Stimulated activated CD8-positive, alpha-beta memory T cell treated with anti-CD3 and anti-CD28 coated beads, Interleukin-4, amount 100 ng/mL, for 24 hours (primary cell): ENCODE measurements at places on chromosomes 16 and 17.

GRCh38 chr16:21663889-21664647 lies at the start of gene OTOA:
OTOA (plus strand) TSS chr16:21663968; CDS start chr16:21678515, 14,547 bp downstream.
- no peak for DNase-seq

GRCh38 chr16:6615636-6616035 lies 717.0 kb upstream of the RBFOX1 start:
- DNase-seq: no peak

- no peak for DNase-seq
These were observed 26.8 kb downstream of the METTL16 start for GRCh38 chr17:2484876-2485275.

DNA sequence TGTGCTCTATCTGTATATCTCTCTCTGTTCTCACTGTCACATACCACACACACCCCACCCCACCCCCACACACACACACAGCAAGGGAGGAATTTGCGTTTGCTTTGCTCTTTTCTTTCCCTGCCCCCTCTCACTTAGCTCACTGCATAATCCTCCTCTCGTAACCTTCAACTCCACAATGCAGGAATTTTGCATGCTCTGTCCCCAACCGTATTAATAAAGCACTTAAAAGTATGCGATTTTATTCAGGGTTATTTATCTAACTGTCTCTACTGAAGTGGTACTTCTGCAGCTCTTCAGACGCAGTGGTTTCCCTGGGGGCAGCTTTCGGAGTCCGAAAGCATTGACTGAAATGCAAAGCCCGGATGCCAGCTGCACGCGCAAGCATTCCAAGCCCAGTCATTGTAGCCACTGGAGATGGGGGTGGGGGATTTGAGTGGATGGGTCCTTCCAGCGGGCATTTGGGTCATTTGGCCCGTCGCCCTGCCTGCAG lies 105.4 kb upstream of the RBFOX1 start:
- DNase-seq: no peak

DNA sequence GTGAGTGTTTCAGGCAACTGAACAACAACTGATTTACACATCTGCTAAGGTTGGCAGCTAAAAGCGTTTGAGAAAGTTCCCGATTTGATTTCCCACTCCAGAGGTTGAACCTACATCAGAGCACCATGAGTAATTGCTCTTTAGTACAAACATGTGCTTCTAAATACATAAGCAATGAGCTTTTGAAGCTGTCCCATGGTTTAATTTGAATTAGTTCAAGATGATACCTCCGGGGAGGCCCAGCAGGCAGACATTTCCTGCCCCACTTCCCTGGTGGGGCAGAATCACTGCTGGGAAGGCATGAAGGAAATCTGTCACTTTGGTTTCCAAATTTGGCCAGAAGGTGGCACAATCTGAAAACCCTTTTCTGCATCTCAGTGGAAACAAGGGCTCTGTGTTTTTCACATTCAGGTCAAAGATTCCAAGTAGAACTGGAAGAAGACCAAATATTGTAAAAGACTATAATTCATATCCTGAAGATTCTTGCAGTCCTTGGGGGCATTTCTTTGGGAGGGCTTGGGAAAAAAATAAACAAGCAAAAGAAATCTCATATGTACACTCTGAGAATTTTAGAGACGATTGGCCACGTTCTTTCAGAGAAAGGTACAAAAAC lies 176.2 kb upstream of the FAM20A start:
- DNase-seq: no peak

GRCh38 chr16:26889740-26890139 lies 177.0 kb upstream of the C16orf82 start:
- no peak for DNase-seq

- DNase-seq: no peak
These were observed 6.7 kb downstream of the NEK8 start for GRCh38 chr17:28735242-28735722.

DNA sequence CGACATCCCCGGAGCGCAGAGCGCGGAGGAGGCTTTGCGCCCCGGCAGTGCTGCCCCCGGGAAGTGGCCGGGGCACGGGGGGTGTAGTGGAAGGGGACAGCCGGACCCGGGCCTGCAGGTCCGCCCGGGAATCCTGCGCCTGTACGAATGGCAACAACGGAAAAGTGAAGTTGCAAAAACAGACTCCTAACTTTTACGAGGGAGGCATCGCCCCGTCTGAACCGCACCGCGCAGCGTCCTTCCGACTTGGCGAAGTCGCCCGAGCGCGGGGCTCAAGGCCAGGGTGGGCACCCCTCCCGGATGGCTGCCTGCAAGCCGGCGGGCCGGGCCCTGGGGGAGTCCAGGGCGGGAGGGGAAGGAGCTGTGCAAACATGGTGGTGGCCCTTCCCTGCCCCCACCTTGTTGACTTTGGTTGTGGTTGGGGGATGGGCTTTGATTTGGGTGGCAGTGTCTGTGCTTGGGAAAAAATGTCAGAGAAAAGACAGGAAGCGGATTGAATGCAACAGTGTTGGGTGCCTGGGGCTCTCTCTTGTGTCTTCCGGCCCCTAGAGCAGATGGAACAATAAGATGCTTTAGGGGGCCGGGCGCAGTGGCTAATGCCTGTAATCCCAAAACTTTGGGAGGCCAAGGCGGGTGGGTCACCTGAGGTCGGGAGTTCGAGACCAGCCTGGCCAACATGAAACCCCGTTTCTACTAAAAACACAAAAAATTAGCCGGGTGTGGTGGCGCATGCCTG lies 675 bp downstream of the RNF213 start:
- no peak for DNase-seq

- DNase-seq: no peak
These were observed 773 bp downstream of the SYNGR3 start for GRCh38 chr16:1990351-1991134.

- no peak for DNase-seq
These were observed 416 bp downstream of the METTL26 start for GRCh38 chr16:635573-636205.

GRCh38 chr16:89693931-89694783 lies 7.3 kb downstream of the SPATA2L start:
- DNase-seq: no peak

DNA sequence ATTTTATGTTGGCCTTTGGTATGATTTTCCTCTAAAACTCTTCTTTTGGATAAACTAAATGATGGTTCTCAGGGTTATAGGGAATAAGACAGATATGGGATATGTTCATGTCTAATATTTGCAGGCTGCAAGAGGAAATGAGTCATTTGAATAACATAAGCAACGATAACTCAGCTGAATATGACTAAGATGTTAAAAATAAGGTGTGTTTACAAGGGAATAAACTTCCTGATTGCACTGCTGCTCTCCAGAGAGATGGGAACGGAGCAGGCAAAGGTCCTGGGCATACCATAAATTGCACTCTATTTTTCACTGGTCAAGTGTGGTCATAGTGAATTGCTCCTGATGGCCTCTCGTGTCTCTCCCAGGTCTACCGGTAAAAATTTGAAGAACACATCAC lies 666.2 kb downstream of the TOX3 start:
- no peak for DNase-seq

DNA sequence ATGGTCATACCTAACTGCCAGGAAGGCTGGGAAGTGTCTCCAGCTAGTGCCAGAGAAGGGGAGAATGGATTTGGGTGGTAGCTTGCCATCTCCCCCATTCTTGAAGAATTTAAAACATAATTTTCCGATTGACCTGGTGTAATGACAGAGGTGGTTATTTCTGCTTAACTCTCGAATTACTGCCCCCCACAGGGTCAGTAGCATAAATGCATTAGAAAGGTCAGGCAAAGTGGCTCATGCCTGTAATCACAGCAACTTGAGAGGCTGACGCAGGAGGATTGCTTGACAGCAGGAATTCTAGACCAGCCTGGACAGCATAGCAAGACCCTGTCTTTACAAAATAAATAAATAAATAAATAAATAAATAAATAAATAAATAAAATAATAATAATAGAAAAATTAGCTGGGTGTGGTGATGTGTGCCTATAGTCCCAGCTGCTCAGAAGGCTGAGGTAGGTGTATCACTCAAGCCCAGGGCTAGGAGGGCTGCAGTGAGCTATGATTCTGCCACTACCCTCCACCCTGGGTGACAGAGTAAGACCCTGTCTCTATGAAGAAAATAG lies 27.5 kb downstream of the TMC7 start:
- no peak for DNase-seq

DNA sequence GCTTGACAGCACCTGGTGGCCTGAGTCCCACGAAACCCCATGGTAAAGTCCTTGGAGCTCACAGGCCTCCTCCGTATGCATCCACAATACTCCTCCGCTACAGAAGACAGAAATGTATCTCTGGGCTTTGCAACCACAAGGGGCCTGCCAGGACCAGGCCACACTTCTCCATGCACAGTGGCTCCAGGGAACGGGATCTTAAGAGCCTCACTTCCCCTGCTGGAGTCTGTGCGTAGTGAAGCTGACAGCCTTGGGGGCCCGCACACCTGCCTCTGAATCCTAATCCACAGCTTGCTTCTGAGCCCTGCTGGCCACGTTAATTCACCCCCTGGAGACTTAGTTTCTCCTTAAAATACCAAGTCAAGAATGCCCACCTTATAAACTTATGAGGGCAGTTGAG lies 125.7 kb downstream of the COPRS start:
- no peak for DNase-seq

- DNase-seq: no peak
These were observed 76.2 kb upstream of the KSR1 start for GRCh38 chr17:27379888-27380533.

DNA sequence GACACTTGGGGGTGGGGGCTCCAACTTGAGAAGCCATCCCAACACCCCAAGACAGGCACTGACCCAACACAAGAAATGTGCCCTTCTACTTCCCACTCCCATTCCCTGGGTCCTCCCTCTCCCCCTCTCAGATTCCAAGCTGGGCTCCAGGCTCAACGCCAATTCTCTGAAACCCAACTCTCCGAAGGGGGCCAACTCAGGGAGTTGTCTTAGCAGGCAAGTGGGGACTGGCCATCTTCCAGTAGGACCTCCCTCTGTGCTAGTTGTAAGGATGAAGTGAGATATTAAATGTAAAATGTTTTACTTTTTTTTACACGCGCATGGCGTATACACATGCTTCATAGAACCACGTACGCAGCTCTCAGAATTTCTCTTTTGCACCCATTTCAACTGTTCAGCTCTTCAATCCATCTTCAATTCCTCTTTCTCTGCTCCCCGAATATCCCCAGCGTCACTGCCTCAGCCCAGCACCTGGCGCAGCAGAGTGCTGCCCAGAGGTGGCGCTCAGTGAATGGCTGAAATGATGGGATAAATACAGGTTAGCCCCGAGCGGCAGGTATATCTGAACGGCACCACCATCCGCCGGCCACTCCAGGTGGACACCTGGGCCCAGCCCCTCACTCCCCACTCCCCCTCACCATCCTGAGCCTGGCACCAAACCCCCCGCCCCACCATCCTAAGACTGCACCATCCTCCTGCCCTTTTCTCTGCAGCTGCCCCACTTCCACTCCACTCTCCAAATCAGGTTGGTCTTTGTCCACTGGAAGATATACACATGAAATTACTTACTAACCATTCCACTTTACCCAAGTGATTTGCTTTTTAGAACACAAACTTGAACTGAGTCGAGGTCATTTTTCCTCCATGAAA lies 43.9 kb upstream of the TNRC6C start:
- no peak for DNase-seq

GRCh38 chr17:38559051-38559879 lies 46.5 kb downstream of the SRCIN1 start:
- peak; percentile 89 for DNase-seq

- DNase-seq: no peak
These were observed 10.9 kb downstream of the DYNC1LI2 start for GRCh38 chr16:66740533-66740932.

DNA sequence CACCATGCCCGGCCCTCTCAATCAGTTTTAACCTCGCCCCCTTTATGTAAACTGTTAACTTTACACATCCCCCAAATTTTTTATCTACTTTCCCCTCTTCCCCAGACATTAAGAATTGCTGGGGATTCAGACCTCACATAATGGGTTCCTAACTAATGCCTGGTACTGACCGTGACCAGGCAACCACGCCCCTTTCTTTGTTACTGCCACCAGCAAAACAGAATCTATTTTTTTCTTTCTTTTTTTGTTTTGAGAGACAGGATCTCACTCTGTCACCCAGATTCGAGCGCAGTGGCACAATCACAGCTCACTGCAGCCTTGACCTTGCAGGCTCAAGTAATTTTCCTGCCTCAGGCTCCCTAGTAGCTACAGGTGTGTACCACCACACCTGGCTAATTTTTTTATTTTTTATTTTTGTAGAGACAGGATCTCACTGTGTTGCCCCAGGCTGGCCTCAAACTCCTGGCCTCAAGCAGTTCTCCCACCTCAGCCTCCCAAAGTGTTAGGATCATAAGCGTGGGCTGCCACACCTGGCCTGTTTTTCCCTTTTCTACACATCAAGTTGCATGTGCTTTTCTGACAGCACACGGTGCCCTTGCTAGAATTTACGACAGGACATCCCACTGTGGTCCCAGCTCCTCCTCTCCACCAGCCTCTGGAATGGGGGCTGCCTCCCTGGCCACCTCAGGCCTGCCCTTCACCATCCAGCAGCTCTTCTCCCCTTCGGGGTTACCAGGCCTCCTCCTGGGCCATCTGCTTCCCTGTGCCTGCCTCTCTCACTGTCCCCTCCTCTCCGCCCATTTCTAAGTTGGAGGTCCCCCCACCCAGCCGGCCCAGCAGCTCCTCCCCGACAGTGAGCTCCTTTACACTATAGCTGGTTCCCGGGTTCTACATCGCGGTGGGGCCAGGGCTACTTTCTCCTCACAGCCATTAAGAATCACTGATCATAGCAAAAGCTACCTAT lies 10.8 kb downstream of the CPNE2 start:
- DNase-seq: no peak

DNA sequence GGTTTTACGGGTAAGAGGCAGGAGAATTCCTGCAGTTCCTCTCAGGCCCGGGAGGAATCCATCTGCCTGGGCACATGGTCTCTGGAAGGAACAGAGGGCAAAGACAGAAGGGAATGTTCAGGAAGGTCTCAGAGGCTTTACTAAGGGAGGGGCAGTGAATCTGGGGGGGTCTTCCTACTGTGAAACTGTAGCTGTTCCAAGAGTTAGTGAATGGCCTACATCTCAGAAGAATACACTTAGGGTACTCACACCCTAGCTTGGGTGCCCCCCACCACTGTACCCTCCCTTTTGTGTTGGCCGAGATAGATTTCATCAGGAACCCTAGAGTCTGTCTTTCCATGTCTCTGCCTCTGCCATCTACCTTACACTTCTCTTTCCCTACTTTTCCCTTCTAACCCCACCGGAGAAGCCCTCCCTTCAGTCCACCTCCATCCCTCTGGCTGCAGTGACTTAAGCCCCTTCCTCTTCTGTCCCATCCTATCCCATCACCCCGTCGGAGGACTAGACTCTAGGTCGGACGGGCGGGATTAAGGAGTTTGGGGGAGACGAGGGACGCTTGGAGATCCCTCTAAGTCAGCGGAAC lies 316 bp downstream of the DLG4 start:
- no peak for DNase-seq

DNA sequence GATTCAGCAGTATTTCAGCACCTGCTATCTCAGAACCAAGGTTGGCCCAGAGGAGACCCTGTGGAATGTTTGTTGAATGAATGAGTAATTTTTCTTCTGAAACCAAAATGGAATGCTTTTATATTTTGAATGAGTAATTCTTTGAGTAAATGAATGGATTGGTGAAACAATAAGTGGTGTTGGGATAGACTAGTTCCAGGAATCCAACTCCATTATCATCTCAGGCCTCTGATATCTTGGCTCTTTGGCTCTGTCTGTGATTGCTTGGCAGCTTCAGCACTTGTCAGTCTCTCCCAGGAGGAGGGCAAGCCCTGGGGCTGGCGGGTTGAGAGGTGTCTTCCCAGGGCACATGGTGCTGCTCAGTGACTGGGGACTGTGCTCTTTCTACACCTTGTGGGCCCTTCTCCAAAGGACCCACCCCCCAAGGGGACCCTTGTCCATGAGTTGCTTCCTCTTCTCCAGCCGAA lies 284.4 kb upstream of the FOXF1 start:
- DNase-seq: no peak
